ENCODE measurements at places on chromosomes 5 and 9. TPM values are rescaled to one million over a fixed set of nuclear protein-coding genes. Genes with fewer than 3 reads are reported as not detected.

DNA sequence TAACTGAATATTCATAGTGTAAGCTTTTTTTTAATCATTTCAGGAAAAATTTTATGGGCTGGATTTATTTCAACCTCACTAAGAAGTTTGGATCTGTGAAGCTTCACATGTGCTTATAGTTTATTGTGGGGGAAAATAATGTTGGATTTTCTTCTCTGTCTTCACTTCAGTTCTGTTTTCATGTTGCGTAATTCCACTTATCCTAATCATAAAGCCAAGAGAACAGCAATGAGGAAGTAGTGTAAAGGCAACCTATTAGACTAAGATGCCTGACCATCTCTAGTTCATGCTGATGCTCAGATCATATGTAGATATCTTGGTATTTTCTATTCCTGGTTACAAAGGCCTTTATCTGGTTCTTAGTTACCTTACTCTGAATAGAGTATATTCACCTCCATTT lies 50.0 kb downstream of the CD180 start:
- no peak for DNase-seq

GRCh38 chr5:95895251-95895650 lies 66.4 kb downstream of the ELL2 start:
- DNase-seq, result no peak

- no peak for DNase-seq
Measured at GRCh38 chr9:127417131-127418036, 6.8 kb upstream of the ZNF79 start.

Gene PROB1
- polyA plus RNA-seq, result 3.4 TPM
